Anterior cingulate cortex (tissue), 58 donors: ENCODE measurements at places on chromosomes 16 and 17.

GRCh38 chr17:14882131-14882530 lies 383.0 kb downstream of the PMP22 start:
- no peak for DNase-seq

GRCh38 chr16:85373741-85374570 lies 239.2 kb upstream of the GSE1 start:
- DNase-seq, result no peak

DNA sequence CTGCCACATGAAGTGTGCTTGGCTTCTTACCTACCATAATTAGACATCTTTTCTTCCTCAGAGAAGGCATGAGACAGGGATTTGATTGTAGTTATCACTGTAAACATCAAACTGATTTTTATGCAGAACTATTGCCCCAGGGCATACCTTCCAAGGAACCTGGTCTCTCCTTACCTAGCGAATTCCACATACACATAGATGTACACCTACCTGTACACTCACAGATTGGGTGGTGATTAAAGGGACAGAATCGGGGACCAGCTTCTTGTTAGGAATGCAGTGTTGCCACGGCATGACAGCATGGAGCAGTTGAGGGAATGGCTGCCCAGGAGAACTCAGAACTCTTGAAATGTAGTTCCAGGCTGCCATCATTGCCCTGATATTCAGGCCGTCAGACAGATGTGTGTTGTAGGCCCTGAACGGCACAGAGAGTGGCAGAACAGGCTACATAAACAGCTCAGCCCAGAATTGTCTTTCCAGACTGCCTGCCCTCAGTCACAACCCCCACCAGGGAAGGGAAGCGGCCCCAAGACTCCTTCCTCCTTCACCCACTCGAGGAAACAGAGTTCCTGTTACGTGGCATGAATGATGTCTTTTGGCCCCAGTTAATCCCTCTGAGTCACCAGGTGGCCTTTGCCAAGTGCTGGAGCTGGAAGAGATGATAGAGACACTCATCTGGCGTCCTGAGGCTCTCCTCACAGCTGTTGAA lies 17.8 kb upstream of the NAGLU start:
- peak; percentile 27 for DNase-seq

GRCh38 chr16:72897707-72898106 lies 150.2 kb downstream of the ZFHX3 start:
- no peak for DNase-seq

DNA sequence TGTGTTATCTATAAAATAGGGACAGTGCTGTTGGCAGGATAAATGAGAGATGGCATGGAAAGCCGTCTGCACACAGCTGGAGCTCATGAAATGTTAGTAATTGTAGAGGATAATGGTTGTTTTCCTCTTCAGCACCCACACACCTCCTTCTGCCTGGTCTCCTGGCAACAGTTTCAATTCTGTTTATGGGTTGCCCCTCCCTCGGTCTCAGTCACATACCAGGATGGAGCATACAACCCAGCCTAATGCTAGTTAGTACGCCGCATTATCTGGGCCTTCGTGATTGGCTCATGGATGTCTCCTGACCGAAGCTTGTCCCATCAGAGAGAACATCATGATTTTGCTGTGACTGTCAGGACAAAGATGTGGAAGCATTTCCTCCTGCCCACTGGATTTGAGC lies 126.2 kb upstream of the WSCD1 start:
- DNase-seq, result no peak

- no peak for DNase-seq
Measured at GRCh38 chr16:89826531-89827382, 1.5 kb upstream of the SPIRE2 start.

DNA sequence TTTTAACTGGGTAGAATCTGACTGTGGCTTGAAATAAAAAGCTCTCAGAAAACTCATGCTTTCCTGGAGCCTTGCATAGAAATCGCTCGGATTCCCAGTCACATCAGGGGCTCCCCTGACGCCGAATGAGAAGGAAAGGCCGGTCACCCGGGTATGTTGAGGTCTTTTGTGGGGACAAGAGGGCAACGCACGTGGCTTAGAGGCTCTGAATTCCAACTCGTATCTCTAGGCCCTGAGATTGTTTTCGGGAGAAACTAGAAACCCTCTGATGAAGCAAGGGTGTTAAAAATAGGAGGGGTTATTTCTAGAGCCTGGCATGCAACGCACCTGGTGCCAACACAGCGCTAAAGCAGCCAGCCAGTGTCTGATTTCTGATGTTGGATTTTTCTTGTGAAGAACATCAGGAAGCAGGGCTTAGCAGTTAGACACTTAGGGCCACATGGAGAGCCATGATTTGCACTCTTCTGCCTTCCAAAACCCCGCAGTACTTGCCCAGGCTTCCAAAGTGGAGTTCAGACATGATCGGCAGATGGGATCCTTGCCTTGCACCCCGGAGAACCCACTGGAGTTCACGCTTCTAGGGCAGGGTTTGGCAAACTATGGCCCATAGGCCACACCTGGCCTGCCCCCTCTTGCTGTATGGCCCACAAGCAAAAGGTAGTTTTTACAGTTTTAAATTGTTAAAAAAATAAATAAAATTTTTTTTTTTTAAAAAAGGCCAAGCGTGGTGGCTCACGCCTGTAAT lies 12.6 kb downstream of the CACNG1 start:
- no peak for DNase-seq

DNA sequence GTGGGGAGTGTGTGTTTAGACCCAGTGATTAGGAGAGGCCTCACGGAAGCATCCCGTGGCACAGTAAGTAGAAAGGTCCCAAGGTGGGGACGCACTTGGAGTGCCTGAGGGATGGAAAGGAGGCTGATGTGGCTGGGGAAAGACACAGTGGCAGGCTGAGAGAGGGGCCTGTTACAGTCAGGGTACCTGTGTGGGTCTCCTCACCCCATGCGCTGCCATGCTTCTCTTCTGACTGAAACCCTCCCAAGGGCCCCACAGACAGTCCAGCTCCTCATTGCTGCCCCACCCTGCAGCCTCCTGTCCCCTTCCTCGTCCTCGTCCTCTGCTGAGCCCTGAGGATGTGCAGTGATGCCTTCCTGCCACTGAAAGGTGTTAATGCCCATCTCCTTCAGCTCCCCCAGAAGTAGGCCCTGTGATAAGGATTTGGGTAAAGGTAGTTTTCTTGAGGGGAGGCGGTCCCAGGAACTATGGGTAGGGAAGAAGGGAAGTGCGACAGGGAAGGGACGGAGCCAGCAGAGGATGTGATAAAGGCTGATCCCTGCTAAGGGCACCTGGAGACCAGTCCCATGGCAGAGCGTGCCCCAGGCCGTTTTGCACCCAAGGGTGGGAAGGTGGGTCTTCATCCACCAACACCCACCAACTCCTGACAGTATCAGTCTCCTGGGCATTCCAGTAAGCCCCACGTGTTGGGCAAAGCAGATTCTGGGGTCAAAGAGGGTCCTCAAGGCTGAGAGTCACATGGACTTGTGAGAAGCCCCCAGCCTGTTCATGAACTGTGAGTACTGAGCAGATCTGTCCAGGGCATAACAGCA lies 237.2 kb downstream of the GSG1L start:
- DNase-seq, result no peak

GRCh38 chr16:58306327-58306726 lies 11.5 kb upstream of the PRSS54 start:
- DNase-seq, result no peak

DNA sequence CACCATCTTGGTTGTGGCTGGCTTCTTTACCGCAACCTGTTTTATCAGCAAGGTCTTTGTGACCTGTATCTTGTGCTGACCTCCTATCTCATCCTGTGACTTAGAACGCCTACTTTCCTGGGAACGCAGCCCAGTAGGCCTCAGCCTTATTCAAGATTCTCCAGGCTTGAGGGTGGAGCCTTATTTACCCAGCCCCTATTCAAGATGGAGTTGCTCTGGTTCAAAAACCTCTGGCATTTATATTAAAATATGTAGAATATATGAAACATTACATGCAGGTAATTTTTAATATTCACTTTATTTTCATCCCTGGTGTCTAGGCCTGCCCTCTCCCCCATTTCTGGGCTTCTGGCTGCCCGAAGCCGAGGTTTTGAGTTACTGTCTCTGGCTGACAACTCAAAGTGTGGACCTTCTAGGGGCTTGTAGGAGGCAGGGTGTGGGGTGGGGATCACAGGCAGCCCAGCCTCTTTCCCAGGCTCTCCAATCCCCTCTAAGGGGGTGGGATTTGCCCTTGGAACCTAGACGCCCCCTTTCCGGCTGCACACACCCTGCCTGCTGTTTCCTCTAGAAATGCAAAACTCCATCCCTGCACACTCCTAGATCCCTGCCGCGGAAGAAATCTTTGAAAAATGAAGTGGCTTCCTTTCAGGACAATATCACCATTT lies 152.0 kb downstream of the KCNJ12 start:
- no peak for DNase-seq

DNA sequence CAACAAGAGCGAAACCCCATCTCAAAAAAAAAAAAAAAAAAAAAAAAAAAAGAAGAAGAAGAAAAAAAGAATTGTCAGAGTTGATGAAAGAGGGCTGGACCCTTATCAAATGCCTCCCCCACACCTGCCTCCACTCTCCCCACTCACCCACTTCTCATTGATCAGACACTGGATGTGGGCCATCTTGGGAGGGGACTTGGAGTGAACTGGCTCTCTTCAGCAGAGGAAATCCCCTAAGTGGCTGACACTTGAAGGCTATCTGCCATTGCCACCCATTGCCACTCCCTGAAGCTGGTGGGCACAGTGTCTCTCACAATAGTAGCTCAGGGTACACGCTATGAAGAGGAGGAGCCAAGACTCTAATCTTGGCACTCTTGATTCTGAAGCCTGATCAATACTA lies 1.6 kb downstream of the ITGA2B start:
- no peak for DNase-seq

DNA sequence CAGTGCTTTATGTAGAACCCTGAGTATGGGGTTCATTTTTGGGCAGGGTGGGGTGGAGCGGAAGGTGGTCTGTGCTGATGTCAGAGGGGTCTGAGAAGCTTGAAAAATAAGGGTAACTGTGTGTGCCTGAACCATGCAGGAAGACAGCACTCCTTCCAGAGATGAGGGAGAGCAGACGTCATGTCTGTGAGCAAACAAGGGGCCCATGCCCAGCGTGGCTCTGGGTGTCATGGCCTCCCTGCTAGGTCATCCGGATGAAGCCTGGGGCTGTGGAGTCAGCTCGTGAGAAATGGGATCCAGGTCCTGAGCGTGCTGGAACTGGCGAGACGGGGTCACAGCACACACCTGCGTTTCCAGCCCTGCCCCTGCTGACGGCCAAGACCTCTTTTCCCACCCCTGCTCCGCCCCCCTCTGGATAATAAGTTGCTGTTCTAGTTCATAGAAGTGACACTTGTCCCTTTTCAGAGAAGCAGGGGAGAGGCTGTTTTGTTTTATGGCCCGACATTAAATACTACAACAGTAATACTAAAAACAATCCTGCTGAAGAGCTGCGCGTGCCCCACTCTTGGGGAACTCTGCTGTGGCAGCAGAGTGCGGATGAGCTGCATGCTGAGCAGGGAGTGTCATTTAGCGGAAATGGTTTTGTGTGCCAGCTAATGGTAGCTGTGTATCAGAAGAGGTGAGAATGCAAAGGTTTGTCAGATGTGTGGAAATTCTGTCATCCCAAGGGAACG lies 92.6 kb downstream of the RPTOR start:
- DNase-seq, result no peak

DNA sequence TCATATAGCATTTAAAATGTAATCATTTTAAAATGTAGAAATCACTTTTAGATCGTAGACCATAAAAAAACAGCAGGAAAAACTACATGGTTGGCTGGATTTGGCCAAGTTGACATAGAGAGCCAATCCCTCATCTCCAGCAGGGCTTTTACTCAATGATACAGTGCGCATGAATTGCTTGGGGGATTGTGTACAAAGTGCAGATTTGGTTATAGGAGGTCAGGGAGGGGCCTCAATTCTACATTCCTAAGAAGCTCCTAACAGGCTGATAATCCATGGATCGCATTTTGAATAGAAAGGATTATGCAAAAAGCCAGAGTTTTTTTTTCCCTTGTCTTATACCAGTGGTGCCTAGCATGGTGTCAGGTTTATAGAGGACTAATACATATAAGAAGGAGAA lies 445.1 kb downstream of the MAF start:
- DNase-seq, result no peak

- no peak for DNase-seq
Measured at GRCh38 chr16:78100112-78100467, 636 bp downstream of the WWOX start.

DNA sequence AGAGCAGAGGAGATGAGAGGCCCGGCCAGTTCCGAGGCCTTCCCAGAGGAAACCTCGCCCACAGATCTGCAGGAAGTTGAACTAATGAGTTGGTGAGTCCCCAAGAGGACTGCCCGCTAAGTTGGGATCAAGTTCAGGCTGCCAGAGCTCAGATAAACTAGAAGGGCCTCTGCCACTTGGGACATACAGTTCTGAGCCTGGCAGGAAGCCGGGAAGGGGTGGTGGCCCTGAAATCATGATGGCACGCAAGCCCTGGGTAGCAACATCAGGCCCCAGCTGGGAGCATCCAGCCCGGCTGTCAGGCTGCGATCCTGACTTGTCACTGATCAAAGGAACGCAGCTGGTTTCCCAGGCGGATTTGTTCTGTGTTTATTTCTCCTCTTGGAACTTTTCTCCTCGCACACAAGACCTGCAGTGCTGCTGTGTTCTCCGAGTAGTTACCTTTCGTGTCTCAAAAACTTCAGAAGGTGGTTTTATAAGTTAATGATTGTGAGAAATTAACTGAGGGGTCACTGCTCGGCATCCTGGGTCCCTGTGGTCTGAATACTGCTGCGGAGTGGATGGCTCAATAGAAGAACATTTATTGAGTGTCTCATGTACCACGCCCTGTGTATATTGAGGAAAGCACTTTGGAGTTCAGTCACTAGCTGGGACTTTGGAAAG lies 8.0 kb upstream of the WFDC1 start:
- no peak for DNase-seq

- no peak for DNase-seq
Measured at GRCh38 chr16:48892893-48893292, 282.9 kb upstream of the N4BP1 start.

DNA sequence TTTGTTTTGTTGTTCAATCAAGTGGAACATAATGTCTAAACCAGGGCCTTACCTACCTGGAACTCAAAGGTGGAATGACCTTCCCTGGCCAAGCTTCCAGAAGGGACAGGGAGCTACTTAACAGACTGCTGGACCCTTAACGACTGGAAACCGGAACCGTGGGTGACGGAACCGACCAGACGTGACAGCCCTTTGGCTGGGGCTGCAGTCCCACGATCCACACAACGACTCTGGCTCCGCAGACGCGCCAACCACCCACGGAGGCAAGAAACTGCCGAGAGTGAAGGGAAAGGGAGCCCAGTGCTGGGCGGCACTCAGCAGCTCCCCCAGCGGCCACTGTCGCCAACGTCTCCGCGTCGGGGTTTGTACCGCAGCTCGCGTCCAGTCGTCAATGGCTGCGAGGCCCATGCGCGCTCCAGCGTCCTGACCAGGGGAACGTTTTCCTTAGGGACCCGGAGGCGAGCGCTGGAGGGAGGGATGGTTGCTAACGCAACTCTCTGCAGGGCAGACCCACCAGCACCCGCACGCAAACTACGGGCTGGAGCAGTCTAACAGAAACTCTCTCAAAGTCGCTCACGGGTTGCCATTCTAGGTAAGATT lies 5.5 kb upstream of the KIF22 start:
- DNase-seq, result no peak

DNA sequence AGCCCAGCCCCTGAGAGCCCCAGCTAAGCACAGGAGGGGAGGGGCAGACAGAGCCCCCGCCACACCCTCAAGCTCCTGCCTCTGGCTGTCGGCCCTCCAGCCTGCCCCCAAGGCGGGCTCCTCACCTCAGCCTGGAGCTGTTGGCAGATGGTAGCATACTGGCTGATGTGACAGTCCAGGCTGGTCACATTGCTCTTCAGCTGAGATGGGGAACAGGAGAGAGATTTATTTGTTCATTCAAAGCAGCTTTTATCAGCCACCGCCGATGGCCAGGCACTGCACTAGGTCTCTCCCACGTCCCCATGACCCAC lies 14.8 kb downstream of the KIF18B start:
- DNase-seq, result no peak
